HT1080 (cell line): ENCODE measurements at places on chromosomes 12 and 14.

- no peak for DNase-seq
Observed at GRCh38 chr12:20289520-20289919, 78.8 kb upstream of the PDE3A start.

DNA sequence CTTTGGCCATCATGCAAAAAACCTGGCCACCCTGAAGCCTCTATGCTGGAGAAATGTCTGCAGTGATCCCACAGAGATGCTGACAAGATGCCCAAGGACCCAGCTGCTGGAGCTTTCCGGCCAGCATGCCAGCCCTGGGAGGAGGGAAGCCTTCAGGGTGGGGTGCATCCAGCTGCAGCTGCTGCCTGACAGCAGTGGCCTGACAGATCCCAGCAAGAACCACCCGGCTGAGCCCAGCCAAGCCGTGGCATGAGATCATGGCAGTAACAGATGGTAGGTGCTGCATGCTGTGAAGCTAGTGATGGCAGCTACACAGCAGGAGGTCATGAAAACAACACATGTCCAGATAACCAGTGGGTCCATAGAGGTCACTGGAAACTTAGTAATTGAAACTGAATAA is 13.8 kb downstream of the CLBA1 start:
- DNase-seq: no peak

GRCh38 chr12:89306827-89307473 is 45.4 kb downstream of the DUSP6 start:
- no peak for DNase-seq

GRCh38 chr12:109537136-109537535 is 36.2 kb downstream of the MMAB start:
- no peak for DNase-seq

- DNase-seq: no peak
Observed at GRCh38 chr14:78933166-78933565, 763.0 kb downstream of the NRXN3 start.

GRCh38 chr12:71460850-71461609 is 21.4 kb downstream of the LGR5 start:
- no peak for DNase-seq
